NCI-H1105 (cell line): ENCODE measurements at places on chromosomes 3 and 15.

DNA sequence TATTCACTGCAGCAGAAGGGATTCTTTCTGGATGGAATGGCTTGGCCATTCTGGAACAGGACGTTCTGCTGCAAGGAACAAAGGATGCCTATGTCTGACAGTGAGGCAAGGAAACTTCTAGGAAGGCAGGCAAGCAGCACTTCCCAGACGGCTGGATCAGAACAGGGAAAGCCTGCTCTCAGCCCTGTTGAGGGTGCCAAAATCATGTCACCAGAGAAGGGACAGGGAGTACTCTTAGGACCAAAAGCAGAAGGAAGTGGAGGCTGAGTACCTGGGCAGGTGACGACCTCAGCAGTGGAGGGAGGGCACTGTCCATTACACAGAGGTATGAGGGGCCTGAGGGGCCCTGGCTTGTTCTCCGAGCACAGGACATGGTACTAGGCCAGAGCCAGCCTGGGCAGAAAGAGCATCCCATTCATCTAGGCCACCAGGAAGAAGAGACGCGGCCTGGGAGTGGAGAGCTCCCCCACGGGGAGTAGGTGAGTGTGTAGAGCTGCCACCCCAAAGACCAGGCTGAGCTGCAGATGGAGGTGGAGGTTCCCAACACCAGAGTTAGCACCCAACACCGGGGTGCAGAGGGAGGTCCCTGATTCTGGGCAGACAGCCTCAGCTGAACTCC is 9.6 kb downstream of the KLF15 start:
- DNase-seq = no peak

- no peak for DNase-seq
Observed at GRCh38 chr3:41274944-41275668, 75.8 kb downstream of the CTNNB1 start.

DNA sequence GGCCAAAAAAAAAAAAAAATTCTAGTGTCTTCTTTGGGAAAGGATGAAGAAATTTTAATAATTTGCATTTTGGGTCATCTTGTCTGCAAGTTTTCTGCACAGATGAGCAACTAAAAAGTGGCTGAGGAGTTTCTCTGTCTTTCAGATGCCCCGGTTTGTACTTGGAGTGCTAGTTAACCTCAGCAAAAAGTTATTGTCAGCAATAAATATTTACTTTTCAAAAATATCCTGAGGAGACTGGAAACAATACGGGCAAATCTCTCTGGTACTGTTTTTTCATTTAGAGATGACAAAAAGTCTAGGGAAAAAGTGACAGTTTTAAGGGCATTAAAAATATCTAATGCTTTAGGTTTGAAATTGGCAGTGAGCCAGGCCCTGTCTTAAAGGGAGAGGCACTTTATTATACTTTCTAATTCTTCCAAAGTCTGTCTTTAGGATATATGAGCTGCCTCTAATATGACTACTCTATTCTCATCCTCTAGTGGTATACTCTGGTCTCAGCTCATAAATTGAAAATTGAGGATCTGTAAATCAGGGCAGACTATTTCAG is 436.0 kb upstream of the NR2F2 start:
- DNase-seq = no peak

DNA sequence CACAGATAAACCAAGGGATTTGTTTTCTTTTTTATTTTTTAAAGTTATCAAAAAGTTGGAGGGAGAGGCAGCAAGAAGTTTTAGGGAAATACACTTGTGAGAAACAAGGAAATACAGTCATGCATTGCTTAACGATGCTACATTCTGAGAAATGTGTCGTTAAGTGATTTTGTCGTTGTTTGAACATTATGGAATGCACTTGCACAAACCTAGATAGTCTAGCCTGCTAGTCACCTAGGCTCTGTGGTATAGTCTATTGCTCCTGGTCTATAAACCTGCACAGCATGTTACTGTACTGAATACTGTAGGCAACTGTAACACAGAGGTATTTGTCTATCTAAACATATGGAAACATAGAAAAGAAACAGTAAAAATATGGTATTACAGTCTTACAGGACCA is 2.0 kb upstream of the NFKBIZ start:
- no peak for DNase-seq

DNA sequence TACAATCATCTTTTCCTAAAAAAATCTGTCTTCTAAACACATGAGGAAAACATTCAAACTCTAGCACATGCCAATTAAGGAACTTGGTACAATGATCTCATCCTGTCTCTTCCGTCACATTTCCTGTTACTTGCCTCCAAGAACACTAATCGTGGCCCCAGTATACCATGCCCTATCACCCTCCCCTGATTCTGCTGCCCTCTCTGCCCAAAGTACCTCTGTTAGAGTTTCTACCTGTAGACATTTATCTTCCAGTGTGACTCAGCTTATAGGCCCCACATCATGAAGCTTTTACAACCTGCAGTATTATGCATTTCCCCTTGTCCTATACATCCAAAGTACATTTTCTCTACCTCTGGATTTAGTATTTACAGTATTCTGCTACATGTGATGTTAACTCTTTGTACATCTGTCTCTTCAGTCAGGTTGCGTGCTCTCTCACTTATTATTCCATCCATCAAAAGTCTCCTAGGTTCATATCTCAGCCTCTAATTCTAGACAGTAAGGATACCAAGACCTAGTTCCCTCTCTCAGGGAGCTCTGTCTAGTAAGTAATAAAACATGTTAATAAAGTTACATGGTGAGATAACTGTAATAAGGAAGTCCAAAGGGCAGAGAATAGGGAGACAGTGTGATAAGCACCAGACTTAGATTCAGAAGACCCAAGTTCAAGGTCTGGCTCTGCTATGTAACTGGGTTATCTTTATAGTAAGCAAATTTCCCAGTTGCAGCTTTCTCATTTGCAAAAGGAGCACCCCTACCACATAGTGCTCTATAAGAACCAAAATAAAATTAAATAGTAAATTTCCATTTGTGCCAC is 8.9 kb upstream of the SEMA6D start:
- no peak for DNase-seq

GRCh38 chr3:119356646-119357045 is 62.5 kb downstream of the ARHGAP31 start:
- no peak for DNase-seq

- no peak for DNase-seq
Observed at GRCh38 chr15:96702589-96702988, 372.1 kb downstream of the NR2F2 start.
